A549 treated with RU486 at 1 μM for 4 hours (cell line): ENCODE measurements at places on chromosomes 5 and 9. TPM values are rescaled to one million over a fixed set of nuclear protein-coding genes. Genes with fewer than 3 reads are reported as not detected.

IPO11 gene
- 15.8 to 20.7 TPM (median 16.7 TPM) in 5 replicates for total RNA-seq

ZDHHC11 gene
- 10.0 to 18.7 TPM (median 16.9 TPM) in 5 replicates for total RNA-seq

ZNF366 gene
- total RNA-seq, result not detected in 5 replicates

CENPK gene
- total RNA-seq, result 14.3 to 41.1 TPM (median 32.9 TPM) in 5 replicates

LVRN gene
- 0.07 to 0.27 TPM (median 0.09 TPM) in 3 of 5 replicates, not detected in the others for total RNA-seq

NMUR2 gene
- 0.08 to 0.14 TPM in 2 of 5 replicates, not detected in the others for total RNA-seq

PCDHB9 gene
- total RNA-seq, result 0.03 to 0.06 TPM in 2 of 5 replicates, not detected in the others

ANKRD18A gene
- 4.9 to 11.4 TPM (median 10.5 TPM) in 5 replicates for total RNA-seq

HINT1 gene
- 467 to 531 TPM (median 482 TPM) in 5 replicates for total RNA-seq
